Nucleus accumbens (tissue), 56 donors: ENCODE measurements at places on chromosomes 16 and 17.

GRCh38 chr17:39351508-39351907 is 49.9 kb downstream of the FBXL20 start:
- no peak for DNase-seq

DNA sequence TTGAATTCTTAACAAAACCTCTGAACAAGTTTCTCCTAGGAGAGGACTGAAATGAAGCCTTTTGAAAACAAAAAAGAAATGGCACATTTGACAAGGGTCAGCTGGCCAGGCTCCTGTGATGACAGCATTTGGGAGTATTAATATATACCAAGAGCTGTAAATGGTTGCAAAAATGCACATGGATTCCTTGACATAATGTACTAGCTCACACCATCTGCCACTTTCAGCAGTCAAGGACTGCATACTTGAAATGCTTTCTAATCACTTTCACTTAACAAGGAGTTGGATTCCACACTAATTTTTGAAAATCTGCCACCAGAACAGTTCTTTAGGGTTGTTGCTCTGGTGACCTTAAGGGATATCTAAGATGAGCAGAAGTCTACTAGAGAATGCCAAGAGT is 236.7 kb upstream of the TOX3 start:
- DNase-seq = no peak

GRCh38 chr17:82031303-82031884 is at the start of gene RAC3:
Gene RAC3 (plus strand): TSS chr17:82031678. CDS start chr17:82031762, 84 bp downstream.
- no peak for DNase-seq

DNA sequence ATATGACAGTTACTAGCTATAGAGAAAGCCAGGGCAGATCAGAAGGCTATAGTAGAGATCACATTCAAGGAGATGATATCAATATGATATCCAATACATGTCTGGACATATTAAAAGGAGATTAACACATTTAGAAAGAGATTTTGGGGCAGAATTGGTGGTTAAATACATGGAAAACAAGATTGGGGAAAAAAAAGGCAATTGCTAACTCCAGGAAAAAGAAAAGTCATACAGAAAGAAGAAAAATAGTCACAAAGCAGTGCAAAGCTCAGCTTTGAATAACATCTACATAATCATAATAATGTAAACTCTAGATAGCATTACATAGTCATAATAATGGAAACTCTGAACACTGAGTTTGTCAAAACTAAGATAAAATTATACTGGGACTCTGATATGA is 40.6 kb downstream of the MYH11 start:
- no peak for DNase-seq

DNA sequence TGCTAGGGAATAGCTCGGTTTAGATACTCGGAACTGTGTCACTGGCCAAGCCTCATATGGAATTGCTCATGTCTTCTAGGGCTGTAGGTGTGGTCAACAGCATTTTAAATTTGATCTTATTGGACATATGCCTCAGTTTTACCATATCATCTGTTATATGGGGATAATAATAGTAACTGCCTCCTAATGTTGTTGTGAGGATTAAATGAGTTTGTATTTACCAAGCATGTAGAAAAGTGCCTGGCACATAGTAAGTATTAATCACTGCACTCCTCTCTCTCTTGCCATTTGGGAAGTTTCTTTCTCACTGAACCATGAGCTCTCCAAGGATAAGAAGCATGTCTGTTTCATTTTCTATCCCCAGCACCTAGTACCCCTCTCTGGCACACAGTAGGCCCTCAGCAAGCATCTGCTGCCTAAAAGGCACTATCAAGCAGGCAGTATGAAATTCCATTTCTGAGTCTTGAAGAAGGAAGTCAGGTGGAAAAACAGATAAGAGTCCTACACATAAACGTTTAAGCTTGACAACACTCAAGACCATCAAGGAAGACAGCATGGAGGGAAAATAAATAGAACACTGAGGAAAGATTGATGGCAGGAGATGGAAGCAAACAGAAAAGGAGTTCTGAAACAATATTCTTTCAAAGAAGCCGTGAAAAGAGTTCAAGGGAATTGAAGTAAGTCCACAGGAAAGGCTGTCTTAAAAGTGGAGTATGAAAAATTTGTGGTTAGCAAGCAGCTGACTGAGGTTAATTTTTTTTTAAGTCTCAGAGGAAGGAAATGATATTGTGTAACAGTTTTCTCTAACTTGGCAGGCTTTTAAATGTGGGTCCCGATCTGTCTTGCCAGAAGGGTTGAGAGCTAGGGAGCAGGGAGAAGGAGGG is 2.2 kb upstream of the ATP6V0A1 start:
- no peak for DNase-seq

DNA sequence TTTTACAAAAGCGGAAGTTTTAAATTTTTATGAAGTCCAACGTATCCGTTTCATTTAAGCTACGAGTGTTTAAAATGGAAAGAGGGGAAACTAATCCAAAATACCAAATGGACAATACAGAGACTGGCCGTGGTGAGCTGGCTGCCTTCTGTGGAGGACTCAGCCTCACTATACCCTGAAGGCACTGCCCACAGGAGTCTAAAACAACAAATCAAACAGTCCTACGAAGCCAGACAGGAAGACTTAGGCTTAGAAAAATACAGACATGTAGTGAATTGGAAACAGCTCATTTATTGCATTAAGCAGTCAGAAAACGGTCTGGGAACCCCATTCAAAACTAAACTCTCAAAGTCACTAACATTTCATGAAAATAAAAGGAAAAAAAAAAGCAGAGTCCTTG is 75.1 kb downstream of the CYTH1 start:
- no peak for DNase-seq

GRCh38 chr17:73411313-73411747 is 99.5 kb upstream of the CDC42EP4 start:
- DNase-seq = no peak

GRCh38 chr16:68686905-68687304 is 41.8 kb downstream of the CDH3 start:
- DNase-seq = no peak

DNA sequence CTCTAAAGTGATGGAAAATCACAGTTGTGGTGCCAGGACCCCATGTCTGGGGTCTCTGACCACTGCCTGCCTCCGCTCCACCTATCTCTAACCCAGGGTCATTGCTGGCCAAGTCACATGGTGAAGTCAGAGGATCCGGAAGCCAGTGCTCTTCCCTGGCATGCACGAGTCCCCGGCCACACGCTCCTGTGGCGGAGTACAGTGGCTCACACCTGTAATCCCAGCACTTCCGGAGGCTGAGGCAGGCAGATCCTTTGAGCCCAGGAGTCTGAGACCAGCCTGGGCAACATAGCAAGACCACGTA is 21.5 kb upstream of the RBFOX3 start:
- DNase-seq = no peak

GRCh38 chr16:86931410-86931941 is 353.1 kb downstream of the FOXL1 start:
- DNase-seq = no peak

GRCh38 chr16:83755391-83755790 is 52.4 kb upstream of the HSBP1 start:
- no peak for DNase-seq

GRCh38 chr17:4135489-4135888 is 7.3 kb downstream of the ZZEF1 start:
- no peak for DNase-seq

DNA sequence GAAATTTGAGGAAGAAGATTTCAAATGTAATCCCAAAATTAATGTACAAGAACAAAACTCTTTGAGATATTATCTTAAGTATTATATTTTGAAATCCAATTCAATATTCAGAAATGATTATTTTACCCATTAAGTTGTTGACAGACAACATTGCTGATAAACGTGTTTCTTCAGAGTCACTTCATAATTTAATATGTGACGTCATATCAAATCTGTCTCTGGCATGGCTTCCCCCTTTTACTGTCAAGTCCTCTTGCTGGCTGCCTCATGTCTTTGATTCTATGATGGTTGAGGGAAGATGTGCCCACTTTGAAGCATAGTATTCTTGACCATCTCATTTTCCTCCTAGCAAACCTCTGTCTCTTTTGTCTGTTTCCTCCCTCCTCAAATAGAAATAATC is 1257.1 kb upstream of the GOT2 start:
- no peak for DNase-seq

DNA sequence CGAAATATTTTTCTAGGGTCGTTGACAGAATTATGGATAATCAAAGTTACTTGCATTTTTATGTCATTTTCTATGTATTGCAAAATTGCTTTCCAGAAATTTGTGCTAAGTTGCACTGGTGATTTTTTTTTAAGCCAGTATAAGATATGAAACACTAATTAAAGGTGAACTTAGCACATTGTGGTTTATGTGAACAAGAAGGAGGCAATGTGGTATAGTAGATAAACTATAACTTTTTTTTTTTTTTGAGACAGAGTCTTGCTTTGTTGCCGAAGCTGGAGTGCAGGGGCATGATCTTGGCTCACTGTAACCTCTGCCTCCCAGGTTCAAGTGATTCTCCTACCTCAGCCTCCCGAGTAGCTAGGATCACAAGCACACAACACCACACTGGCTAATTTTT is 13.2 kb downstream of the DGKE start:
- DNase-seq = no peak
